ENCODE measurements at places on chromosomes 13 and 19.

DNA sequence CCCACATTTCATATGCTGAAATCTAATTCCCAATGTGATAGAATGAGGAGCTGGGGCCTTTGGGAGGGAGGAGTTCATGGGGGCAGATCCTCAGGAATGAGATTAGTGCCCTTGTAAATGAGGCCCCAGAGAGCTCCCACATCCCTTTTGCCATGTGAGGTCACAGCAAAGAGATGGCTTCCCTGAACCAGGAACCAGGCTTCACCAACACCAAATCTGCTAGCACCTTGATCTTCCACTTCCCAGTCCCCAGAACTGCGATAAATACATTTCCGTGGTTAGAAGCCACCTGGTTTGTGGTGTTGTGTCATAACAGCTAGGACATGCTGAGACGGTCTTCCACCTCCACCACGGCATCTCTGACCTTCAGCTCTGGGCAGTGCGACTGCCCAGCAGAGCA, 62.1 kb downstream of the ING1 start:
- no peak for DNase-seq

GRCh38 chr13:112702341-112702985, 12.6 kb downstream of the ATP11A start:
- no peak for DNase-seq

DNA sequence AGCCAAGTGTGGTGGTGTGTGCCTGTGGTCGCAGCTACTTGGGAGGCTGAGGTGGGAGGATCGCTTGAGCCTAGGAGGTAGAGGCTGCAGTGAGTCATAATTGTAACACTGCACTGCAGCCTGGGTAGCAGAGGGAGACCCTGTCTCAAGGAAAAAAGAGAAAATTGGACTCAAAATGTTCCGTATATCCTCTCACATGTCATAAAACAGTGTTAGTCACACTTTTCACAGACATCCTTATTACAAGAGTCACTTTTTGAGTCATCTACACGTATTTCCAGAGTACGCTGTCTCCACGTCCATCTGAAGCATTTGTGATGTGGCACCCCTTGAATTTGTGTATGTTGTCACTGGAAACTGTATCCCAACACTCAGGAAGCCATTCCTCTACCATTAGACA, 133.0 kb downstream of the SIPA1L3 start:
- DNase-seq, result no peak

DNA sequence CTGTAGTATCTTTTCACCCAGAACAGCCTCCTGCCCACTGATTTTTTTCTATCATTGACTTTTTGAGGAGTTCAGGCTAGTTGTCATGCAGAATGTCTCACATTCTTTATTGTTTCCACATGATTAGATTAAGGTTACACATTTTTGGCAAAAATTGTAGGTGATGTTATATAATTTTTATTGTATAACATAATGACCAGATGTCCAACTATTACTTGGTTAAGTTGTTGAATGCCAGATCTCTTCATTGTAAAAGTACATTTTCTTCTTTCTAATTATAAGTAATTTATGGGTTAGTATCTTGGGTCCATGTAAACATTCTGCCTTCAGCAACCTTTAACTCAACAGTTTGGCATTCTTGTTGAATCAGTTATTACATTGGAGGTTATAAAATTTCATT, 138.4 kb downstream of the POSTN start:
- no peak for DNase-seq

DNA sequence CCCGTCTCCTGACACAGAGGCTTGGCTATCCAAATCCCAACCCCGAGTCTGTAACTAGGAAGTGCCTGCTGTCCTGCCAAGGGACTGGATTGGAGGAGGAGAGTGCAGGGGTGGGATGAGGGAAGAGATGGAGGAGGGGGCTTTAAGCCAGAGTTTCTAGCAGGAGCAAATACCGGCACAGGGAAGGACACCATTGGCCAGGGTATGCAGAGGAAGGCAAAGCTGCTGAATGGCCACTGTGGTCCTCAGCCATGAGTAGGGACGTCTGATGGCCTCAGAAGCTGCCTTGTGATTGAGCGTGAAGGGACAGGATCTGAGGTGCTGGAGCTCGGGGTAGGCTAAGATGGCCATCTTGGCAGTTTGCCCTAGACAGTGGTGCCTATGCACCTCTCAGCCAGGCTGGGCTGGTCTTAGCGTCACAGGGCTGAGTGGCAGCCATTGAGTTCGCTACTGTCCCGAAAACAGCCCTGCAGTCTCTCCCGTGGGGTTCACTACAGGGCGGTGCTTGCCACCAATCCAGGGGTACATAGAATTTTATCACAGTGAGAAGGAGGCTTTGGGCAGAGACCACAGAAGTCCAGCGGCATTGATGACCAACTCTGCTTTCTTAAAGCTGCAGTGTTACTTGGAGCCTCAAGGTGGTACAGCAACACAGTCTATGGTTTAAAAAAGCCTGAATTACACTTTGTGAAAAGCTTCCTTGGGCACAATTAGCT, 61.8 kb downstream of the AKAP11 start:
- no peak for DNase-seq

GRCh38 chr19:38557205-38557799, 60.5 kb downstream of the MAP4K1 start:
- DNase-seq, result peak; percentile 38

DNA sequence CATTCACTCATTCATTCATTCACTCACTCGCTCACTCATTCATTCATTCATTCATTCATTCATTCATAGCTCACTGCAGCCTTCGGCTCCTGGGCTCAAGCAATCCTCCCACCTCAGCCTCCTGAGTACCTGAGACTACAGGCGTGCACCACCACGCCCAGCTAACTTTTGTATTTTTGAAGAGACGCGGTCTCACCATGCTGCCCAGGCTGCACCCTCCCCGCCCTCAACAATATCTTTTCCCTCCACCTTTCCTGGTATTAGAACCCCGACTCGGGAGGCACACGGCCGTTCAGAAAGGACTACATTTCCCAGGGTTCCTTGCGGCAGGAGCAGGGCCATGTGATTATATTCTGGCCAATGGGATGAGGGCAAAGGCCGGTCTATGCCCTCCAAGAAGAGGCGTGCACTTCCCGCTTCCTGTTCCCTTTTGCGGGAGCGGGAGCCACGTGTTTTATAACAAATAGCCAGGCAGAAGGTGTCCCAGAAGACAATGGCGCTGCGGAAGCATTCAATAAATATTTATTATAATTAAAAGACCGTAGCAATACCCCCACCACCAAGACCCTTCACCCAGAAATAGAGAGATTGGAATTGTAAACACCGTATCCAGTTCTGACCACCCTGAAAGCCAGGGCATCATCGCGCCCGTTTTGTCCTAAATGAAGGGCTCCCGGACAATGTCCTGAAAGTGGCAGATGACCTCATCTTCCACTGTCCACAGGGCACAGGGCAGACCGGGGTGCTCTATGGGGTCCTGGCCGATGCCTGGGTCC, 15.9 kb downstream of the TICAM1 start:
- DNase-seq, result peak; percentile 87

DNA sequence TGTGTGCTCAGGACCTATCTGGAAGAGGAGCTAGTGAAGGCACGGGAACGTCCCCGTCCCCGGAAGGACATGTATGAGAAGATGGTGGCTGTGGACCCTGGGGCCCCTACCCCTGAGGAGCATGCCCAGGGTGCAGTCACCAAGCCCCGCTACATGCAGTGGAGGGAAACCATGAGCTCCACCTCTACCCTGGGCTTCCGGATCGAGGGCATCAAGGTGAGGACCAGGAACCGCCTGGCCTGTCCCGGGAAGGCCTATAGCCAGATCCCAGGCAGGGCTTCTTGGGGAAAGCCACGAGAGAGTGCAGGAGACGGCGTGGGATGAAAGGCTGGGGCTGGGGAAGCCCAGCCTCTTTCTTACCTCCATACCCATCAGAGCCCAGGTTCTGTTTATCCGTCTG, 16.2 kb downstream of the ITPKC start:
- DNase-seq, result no peak

GRCh38 chr13:32134241-32135055, 102.9 kb downstream of the FRY start:
- no peak for DNase-seq

DNA sequence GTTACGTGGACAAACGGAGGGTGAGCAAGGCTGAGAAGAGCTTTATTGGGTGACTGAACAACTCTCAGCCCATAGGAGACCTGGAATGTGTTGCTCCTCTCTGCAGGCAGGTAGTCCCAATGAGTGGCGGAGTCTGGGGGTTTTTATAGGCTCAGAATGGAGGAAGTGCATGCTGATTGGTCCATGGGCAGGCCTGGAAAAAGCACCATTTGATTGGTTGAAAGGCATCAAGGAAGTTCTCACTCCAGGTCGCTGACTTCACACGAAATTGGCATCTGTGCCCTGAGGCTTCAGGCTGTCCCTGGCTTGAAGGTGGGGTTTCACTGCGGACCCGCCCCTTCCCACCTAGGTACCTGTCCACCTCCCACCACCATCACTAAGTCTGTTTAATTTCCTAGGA, 65.4 kb downstream of the SPATA13 start:
- DNase-seq, result no peak

DNA sequence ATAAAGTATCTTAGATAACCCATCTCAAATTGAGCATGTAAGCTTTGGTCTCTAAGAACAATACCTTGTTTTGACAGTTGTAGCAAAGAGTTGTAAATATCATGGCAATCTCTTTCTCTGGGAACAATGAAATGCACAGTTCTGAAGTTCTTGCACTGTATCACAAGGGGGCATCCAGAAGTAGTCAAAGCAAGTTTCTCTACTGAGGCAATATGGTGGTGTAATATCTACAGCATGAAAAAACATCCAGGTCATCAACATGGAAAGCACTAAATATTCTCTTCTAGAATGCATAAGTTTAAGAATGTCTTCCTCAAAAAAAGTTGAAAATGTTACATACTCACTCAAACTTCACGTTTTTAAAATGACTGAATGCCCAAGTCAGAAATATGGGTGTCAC, 19.6 kb downstream of the MTMR6 start:
- DNase-seq, result no peak

- no peak for DNase-seq
Observed at GRCh38 chr19:50992666-50993035, 8.8 kb downstream of the KLK8 start.

DNA sequence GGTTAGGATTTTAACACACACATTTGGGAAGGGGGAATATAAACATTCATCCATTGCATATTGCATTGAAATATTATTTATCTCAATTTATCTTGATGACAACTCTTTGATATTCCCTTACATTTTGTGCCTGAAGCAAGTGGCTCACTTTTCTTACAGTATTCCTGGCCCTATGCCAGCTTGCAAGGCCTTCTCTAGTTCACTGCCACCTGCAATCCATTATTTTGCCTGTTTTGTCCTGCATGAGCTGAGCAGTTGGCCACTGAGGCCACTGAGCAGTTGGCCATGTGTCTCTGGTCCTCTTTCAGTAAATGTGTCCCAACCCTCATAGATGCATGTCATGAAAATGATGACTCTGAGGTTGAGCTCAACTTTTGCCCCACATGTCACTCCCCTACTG, 49.8 kb downstream of the CBY2 start:
- DNase-seq, result no peak

DNA sequence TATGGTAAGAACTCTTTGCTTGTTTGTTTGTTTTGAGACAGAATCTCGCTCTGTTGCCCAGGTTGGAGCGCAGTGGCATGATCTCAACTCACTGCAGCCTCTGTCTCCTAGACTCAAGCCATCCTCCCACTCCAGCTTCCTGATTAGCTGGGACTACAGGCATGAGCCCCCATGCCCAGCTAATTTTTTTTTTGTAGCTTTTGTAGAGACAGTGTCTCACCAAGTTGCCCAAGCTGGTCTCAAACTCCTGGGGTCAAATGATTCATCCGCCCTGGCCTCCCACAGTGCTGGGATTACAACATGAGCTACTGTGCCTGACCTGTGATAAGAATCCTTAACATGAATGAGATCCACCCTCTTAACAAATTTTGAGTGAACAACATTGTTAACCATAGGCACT, 183.9 kb upstream of the TSHZ3 start:
- DNase-seq, result no peak

GRCh38 chr19:50357178-50358100, 8.0 kb downstream of the NAPSA start:
- DNase-seq, result peak; percentile 69

DNA sequence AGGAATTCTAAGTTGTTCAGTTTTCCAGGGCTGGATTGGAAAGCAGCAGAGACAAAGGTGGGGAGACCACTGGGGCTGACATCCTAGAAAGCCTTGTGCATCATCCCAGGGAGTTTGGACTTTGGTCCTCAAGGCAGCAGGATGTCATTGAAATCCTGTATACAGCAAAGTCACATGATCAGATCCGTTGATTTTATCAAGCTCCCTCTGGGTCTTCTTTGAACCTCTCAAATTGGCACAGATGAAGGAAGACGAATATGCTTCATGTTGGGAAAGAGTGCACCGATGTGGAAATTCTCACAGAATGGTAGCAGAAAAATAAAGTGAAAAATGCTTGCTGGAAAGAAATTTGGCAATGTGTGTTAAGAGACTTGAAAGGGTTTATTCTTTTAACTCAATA, 149.8 kb upstream of the TMTC4 start:
- no peak for DNase-seq

- no peak for DNase-seq
Observed at GRCh38 chr13:104869501-104869900, 1666.0 kb downstream of the EFNB2 start.

GRCh38 chr13:38952827-38953226, 37.8 kb downstream of the STOML3 start:
- no peak for DNase-seq

DNA sequence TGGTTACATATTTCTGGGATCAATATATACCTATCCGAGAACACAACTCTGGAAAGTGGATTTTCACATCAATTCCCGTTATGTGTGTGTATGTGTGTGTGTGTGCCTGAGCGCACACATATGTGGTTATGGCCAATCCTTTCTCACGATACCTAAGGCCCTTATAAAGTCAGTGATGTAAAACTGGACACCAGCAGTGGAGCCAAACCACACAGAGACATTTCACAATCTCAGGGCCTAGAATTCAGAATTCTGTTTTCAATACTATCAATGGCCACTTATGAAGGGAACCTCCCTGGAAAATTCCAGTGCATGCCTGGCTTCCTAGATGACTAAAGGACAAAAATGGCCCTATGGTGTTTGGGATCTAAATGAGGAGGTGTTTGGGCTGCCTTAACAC, 187.3 kb upstream of the UBL3 start:
- DNase-seq, result no peak

GRCh38 chr13:58960888-58961287, 1202.8 kb downstream of the DIAPH3 start:
- no peak for DNase-seq

DNA sequence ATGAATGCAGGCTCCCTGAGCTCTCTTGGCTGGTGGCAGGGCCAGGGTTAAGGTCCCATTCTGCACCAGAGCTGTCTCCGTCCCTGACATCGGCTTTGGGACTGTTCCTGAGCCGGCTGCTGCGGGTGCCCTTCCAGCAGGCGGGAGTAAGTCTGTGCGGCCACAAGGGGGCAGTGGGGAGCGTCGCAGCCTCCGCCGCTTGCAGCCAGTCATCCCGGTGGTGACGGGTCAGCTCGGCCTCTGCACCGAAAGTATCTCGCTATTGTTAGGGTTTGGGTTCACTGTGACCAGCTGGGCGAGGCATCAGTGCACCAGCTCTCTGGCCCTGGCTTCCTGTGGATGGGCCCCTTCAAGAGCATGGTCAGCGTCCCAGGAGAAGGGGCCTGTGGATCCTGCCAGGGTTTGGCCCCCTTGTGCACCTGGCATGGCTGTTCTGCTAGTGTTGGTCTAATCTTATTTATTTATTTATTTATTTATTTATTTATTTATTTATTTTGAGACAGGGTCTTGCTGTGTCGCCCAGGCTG, 15.1 kb downstream of the NDUFB7 start:
- peak; percentile 82 for DNase-seq
